ENCODE measurements at places on chromosomes 2 and 18.

DNA sequence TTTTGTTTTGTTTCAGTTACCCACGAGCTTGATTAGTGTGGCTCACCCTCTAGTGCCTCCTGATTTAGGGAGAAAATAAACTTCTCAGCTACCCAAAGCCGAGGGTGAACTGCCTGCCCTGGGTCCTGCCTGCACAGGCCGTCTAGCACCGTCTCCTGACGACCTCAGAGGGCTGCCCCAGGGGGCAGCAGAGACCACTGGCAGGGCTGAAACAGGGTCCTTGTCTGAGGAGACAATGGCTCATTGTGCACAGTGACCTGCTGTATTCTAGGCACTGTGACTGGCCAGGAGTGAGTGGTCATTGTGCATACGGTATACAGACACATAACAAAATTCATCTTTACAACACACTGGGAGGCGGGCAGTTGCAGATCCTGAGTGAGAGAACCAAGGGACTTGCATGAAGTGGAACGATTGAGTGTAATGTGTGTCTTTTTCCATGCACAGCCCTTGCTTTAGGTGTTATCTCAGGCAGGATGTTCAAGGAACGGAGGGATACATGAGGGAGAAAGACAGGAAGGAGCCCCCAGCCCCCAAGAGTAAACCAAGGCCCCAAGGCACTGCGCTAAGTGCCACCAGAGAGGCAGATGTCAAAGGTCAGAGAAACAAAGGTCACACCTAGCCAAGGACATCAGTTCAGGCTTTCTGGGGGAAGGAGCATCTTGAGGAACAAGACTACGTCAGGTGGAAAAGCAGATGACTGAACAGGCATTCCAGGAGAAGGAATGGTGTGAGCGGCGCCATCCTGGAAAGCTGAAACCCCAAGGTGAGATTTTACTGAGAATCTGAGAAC, 421.3 kb downstream of the LPIN1 start:
- DNase-seq, result no peak

GRCh38 chr2:26805241-26805676, 19.4 kb downstream of the CENPA start:
- DNase-seq, result no peak

DNA sequence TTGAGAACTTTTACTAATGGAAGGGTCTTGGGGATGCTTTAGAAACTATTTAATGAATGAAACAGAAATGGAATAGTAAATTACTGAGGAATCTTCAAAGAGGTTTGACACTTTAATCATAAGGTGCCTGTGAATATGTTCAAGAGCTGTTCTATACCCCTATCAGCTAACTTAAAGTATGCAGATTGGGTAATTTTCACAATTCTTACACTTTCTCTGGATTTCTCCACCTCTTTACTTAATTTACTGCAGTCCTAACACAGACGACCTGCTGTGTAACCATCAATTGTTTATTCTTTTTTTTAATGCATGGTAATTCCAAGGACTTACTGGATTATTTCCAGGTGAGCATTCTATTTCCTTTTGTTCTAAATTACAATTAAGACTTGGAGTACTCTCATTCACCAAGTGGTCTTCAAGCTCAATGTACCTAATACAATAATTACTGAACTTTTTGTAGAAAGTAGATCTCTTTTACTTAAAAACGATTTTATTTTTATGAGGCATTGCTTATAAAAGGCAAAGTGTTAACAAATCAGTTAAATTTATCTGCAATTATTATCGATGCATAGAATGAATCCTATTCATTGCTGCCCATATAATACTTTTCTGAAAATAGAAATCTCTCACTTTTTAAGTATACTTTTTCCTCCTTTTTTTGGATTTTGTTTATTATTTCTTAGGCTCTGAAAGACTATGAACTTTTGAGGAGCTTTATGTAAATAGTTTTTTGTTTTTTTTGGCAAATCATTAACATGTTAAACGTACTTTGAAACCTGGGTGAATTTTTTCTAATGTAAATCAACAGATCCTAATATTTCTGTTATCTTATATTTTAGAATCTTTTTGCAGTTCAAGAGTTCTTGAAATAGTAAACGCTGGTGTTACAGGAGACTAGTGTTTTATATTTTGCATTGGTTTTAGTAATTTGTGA, 5.5 kb downstream of the VSNL1 start:
- DNase-seq, result no peak

DNA sequence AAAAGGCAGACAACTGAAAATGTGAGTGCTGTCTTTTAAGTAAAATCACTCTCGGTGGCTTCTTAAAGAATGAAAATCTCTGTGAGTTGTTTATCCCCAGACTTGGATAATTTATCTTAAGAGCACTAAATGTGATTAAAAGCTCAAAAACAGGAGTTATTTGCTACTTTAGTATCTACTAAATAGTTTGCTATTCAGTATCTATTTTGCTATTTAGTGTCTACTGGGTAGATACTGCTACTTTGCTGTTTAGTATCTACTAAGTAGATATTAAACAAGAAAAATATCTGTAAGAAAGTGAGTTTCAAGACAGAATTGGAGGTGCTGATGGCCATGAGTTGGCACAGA, 1.4 kb upstream of the KCNG3 start:
- DNase-seq, result no peak

- DNase-seq, result no peak
Observed at GRCh38 chr2:131044075-131044756, 49.0 kb downstream of the FAM168B start.

- no peak for DNase-seq
Observed at GRCh38 chr2:35447821-35448220, 907.8 kb upstream of the CRIM1 start.

- no peak for DNase-seq
Observed at GRCh38 chr2:204312105-204312504, 233.2 kb upstream of the PARD3B start.

- no peak for DNase-seq
Observed at GRCh38 chr2:187478719-187479118, 30.7 kb upstream of the CALCRL start.

DNA sequence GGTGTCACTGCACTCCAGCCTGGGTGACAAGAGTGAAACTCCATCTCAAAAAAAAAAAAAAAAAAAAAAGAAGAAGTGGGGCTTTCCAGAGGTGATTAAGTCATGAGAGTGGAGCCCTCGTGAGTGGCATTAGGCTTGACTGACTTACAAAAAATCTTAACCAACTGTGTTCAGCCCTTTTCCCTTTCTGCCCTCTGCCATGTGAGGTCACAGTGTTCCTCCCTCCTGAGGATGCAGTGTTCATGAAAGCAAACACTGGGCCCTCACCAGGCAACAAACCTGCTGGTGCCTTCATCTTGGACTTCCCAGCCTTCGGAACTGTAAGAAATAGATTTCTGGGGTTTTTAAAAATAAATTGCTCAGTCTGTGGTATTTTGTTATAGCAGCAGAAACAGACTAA, 37.0 kb upstream of the METTL21A start:
- no peak for DNase-seq

- DNase-seq, result no peak
Observed at GRCh38 chr2:229553091-229553490, 161.3 kb downstream of the DNER start.

GRCh38 chr2:99476629-99477028, 13.2 kb downstream of the REV1 start:
- no peak for DNase-seq

DNA sequence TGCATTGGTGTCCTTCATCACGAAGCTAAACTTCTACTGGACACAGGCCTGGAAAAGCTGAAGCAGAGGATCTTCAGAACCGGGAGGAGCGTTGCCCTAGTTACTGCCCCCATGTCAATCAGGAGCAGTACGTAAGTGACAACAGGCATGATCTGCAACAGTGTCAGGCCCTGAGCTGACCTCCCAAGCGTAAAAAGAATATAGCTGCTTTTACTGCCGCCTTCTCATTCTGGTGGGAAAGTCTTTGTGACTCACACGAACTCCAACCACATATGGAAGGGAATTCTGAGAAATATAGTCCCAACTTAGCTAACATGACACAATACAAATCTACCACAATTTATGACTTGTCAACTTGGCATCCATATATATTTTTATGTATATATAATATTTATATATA, 1007.7 kb upstream of the CDH2 start:
- no peak for DNase-seq

GRCh38 chr2:85157345-85157744, 24.2 kb downstream of the TCF7L1 start:
- DNase-seq, result no peak

DNA sequence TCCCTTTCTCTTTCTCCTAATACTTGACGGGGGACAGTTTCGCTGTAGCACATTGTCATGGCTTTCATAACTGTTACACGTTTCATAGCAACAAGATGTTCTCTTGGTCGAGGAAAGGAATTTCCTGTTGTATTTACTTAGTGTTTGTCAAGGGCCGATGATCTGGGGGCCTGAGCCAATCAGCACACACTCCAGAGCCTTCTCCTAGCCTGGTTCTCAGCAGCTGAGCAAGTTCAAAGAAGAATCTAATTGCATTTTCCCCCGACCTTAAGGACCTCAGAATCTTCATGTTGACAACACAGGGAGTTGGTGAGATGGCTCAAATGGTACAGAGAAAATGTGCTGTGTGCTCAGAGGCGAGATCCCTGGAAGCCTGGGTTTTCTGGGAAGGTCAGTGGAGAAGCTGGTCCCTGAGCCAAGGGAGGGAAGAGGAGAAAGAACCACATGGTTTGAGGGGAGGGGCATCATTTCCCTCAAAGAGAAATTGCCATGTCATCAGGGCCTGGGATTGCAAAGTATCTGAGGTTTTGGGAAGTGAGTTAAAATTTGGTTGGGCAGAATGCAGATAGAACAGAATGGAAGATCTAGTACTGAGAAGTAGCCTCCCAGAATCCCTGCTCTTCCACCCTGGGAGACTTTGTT, 76.9 kb upstream of the AGAP1 start:
- DNase-seq, result no peak

DNA sequence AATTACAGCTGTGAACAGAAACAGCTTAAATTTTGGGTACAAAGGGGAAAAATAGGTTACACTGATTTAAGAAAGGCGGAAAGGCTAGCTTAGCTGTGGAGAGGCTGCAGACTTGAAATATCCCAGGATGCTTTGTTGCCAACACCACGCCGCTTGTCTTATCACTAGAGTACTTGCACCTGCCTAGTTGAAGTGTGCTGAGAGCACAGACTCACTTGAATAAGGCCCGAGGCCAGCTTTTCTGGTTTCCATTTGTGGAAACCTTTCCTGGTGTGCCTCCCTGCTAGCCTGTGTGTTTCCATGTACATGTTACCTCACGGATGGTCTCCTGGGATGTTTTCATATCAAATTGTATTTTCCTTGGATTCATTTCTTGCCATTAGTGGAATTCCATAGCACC, 3.2 kb downstream of the CABLES1 start:
- DNase-seq, result no peak

GRCh38 chr2:128250229-128251025, 68.2 kb downstream of the HS6ST1 start:
- no peak for DNase-seq

GRCh38 chr2:83196225-83196624, 1262.9 kb downstream of the SUCLG1 start:
- DNase-seq, result no peak

- no peak for DNase-seq
Observed at GRCh38 chr2:192010073-192010472, 163.2 kb upstream of the CAVIN2 start.

GRCh38 chr2:127153691-127154158, 46.8 kb upstream of the BIN1 start:
- DNase-seq, result no peak

- DNase-seq, result no peak
Observed at GRCh38 chr2:86139981-86140380, 33.9 kb downstream of the PTCD3 start.

- no peak for DNase-seq
Observed at GRCh38 chr2:42048299-42049220, 739 bp downstream of the PKDCC start.

- DNase-seq, result no peak
Observed at GRCh38 chr2:98459496-98460175, 15.0 kb downstream of the INPP4A start.

- no peak for DNase-seq
Observed at GRCh38 chr2:111189106-111189505, 68.4 kb downstream of the BCL2L11 start.

DNA sequence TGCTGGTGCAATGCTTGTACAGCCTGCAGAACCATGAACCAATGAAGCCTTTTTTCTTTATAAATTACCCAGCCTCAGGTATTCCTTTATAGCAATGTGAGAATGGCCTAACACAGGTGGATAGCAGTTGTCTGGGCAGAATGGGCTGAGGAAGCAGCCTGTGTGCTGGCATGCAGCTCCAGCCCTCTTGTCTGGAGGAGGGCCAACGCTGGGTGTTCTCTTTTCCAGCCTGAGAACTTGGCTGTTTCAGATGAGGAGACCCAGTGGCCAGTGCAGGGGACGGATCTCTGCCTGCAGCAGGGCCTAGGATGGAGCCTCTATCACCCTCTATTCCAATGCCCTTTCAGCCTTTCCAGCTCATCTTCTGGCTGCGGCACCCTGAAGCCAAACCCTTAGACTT, 58.8 kb downstream of the CTIF start:
- DNase-seq, result no peak

DNA sequence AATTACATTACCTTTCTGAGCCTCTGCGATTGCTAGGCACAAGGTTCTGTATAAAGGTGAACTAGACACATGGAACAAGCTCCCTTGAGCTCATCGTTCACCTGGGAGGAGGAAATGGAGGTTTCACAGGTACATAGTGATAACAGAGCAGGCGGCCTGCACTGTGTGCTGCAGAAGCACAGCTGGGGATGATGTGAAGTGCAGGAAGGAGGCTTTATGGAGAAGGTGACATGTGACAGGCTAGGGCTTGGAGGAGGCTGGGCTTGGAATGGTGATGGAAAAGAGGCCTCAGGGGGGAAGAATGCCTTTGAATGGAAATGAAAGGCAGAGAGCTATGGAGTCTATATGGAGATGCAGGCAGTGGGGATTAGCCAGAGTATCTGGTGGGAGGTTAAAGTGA, 22.9 kb downstream of the MARCHF4 start:
- DNase-seq, result no peak

DNA sequence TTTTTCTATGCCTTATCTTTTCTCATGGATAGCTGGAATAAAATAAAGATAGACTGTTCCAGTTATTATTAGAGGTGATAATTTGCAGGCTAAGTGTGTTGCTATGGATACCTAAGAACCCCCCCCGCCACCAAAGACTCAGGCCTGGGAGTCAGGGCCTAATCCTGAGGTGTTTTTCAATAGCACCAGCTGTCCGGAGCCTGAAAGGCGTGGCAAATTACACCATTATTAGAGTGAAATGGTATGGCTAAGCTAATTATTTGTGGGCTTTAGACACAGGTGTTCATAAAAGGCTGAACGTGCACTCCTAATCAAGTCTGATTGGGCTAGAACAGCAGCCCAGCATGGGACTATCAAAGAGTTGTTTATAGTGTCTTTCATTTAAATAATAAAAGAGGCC, 293.2 kb upstream of the DCC start:
- no peak for DNase-seq

- DNase-seq, result no peak
Observed at GRCh38 chr2:107543793-107544192, 282.9 kb upstream of the RGPD4 start.

Measured in stimulated activated CD4-positive, alpha-beta T cell treated with anti-CD3 and anti-CD28 coated beads, Interleukin-1b, Interleukin-23, amount 100 ng/mL, for 1 hour (primary cell).